ENCODE measurements at places on chromosomes 7 and 10. TPM values are rescaled to one million over a fixed set of nuclear protein-coding genes. Genes with fewer than 3 reads are reported as not detected.

Gene C10orf62
- total RNA-seq, result not detected

DNA sequence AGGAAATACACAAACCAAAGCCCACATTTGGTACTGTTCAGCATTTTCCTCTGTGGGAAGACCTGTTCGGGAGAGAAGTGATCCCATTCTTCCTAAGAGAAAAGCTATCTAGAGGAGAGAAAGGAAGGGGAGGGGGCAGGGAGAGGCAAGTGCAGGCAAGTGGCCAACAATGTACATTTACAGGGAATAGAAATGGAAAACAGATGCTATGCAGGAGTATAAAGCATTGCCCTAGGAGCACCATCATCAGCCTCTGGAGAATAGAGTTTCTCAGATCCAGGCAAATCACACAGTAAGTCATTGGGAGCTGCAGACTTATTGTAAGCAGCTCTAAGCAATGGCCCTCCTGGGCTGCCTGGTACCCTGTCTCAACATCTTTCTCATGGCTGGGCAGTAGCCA is 424.4 kb upstream of the AUTS2 start:
- H3K4me3 ChIP-seq, result no peak overlapping the region
- DNase-seq, result no peak
- no peaks in the 10 kb centered on the region for H3K4me1 ChIP-seq
- no peaks in the 10 kb centered on the region for H3K36me3 ChIP-seq
- no peaks in the 10 kb centered on the region for H3K27me3 ChIP-seq

Gene UNCX
- total RNA-seq, result not detected

DNA sequence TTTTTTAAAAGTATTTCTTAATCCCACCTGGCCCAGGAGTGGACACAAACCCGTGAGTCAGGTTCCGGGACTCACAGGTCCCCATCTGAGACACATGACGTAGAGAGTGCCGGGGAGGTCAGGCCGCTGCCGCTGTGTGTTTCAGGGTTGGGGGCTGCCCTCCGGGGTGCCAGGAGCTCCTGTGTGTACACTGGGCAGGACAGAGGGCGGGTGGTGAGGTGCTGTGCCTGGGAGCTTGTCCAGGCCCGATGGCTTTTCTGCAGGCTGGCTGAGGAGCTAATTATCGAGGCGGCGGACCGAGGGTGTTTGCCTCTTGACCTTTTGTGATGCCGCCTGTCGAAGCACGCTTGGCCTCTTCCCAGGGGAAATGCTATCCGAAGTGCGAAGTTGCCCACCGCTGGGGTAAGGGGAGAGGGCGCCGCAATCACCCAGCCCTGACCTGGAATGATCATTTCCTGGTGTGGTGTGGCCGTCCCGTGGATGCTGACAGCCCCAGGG is 42.1 kb downstream of the FOXL3 start:
- no peak for DNase-seq
- no peak overlapping the region for H3K4me3 ChIP-seq
- H3K4me1 ChIP-seq, result no peaks in the 10 kb centered on the region
- H3K36me3 ChIP-seq, result no peaks in the 10 kb centered on the region
- no peaks in the 10 kb centered on the region for H3K27me3 ChIP-seq
- H3K27ac ChIP-seq, result no peak overlapping the region

GRCh38 chr7:100886142-100886935 is 3.2 kb downstream of the UFSP1 start:
- peaks cover 2% of the 10 kb centered on the region for H3K4me1 ChIP-seq
- no peak overlapping the region for H3K4me3 ChIP-seq
- H3K27ac ChIP-seq, result no peak overlapping the region
- no peaks in the 10 kb centered on the region for H3K27me3 ChIP-seq

Gene GBX1
- total RNA-seq, result not detected

GRCh38 chr7:77734659-77735421 is 38.6 kb downstream of the RSBN1L start:
- DNase-seq, result no peak
- no peak overlapping the region for H3K27ac ChIP-seq
- no peaks in the 10 kb centered on the region for H3K4me1 ChIP-seq
- H3K27me3 ChIP-seq, result no peaks in the 10 kb centered on the region
- H3K36me3 ChIP-seq, result peaks cover 17% of the 10 kb centered on the region

Gene C10orf71
- total RNA-seq, result 0.07 TPM

Gene TMEM178B
- 1.7 TPM for total RNA-seq

Gene GLCCI1
- total RNA-seq, result 55.8 TPM

GRCh38 chr10:97323501-97323900 is 4.4 kb downstream of the FRAT1 start:
- no peak for DNase-seq
- no peak overlapping the region for H3K4me3 ChIP-seq
- peaks cover 10% of the 10 kb centered on the region for H3K4me1 ChIP-seq
- H3K27me3 ChIP-seq, result peaks cover 9% of the 10 kb centered on the region

DNA sequence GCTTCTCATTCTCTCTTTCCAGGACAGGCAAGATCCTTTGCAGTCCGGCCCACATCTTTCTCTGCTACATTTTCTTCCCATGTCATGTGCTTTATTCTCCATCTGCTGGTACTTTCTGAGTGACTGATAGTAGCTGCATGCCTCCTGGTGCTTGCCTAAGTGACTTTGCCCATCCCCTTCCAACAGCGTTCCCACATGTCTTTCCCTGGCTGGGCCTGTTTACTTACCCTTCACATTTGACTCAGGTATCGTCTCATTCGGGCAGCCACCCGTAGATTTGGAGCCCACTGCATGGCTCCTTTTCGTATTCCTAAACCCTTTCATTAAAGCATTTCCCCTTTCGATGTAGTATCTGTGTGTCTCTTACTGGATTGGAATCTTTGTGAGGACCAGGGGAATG is 24.6 kb downstream of the TYW1 start:
- H3K36me3 ChIP-seq, result peaks cover 32% of the 10 kb centered on the region
- H3K4me3 ChIP-seq, result no peak overlapping the region
- no peak overlapping the region for H3K27ac ChIP-seq
- H3K27me3 ChIP-seq, result no peaks in the 10 kb centered on the region

GRCh38 chr10:113474752-113475151 is 78.1 kb upstream of the HABP2 start:
- no peaks in the 10 kb centered on the region for H3K36me3 ChIP-seq
- no peak for DNase-seq
- no peak overlapping the region for H3K27ac ChIP-seq
- no peaks in the 10 kb centered on the region for H3K27me3 ChIP-seq
- H3K4me1 ChIP-seq, result no peaks in the 10 kb centered on the region

Gene SLC12A9
- total RNA-seq, result 22.5 TPM

Gene ZNF425
- total RNA-seq, result 2.7 TPM

Gene ANAPC16
- 68.4 TPM for total RNA-seq

Gene POLR1F
- total RNA-seq, result 19.7 TPM

- H3K27me3 ChIP-seq, result no peaks in the 10 kb centered on the region
- DNase-seq, result no peak
- no peak overlapping the region for H3K27ac ChIP-seq
- H3K36me3 ChIP-seq, result no peaks in the 10 kb centered on the region
Measured at GRCh38 chr7:80624763-80625162, 13.7 kb upstream of the CD36 start.

DNA sequence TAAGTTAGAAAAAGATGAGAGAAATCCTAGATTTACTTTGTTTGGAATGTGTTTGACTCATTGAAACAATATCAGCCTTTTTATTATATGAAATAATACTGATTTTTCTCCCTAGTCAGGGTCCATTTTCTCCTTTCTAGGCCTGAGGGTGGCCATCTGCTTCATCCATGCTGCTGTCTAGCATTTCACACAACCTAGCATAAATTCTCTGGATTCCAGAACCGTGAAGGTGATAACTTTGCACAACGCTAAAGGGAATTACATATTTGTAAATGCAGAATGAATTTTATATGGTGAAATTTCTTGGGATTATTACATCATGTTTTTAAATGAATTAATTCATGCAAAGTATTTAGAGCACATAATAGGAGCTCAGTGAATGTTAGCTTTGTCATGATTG is 505.1 kb downstream of the INHBA start:
- H3K4me1 ChIP-seq, result no peaks in the 10 kb centered on the region
- H3K27me3 ChIP-seq, result no peaks in the 10 kb centered on the region
- no peaks in the 10 kb centered on the region for H3K36me3 ChIP-seq
- no peak for DNase-seq
- H3K27ac ChIP-seq, result no peak overlapping the region

GRCh38 chr7:121504482-121504881 is 108.4 kb upstream of the FAM3C start:
- H3K36me3 ChIP-seq, result no peaks in the 10 kb centered on the region
- no peaks in the 10 kb centered on the region for H3K4me1 ChIP-seq
